Body of pancreas (tissue), 4 donors: ENCODE measurements at places on chromosomes 1 and 21.

DNA sequence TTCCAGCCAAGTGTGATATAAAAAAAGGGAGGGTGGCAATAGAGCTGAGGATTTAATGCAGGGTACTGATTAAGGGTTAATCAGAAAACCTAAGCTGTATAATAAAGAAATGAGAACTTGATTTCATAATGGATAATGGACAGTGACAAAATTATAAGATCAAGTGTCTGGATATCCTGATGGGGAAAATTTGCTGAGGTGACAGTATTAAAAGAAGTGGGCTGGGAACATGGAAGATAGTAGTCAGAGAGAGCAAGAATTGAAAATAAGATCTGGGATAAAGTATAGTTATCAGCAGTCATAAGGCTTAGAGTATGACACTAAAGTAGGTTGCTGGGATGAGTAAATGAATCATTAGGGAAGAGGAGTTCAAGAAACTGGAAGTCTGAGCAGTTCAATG lies 627.3 kb upstream of the RGS18 start:
- no peak for DNase-seq

- no peak for DNase-seq
Observed at GRCh38 chr1:91124989-91125417, 103.2 kb upstream of the ZNF644 start.

DNA sequence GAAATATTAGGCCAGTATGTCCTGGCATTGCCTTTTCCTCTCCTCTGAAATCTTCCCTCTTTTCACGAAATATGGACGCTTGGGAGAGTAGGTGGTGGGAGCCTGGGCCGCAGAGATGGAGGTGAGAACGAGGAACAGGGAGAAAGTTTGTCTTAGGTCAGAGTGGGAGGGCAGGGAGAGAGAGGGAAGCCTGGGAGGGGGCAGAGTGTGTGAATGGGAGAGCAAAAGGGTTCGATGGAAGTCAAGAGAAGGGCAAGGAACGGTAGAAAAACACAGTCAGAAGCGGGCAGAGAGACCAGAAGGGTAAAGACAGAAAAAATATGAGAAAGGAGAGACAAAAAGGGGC lies 1.2 kb downstream of the TRABD2B start:
- DNase-seq = no peak

- DNase-seq = no peak
Observed at GRCh38 chr1:165153182-165153581, 203.3 kb downstream of the LMX1A start.

DNA sequence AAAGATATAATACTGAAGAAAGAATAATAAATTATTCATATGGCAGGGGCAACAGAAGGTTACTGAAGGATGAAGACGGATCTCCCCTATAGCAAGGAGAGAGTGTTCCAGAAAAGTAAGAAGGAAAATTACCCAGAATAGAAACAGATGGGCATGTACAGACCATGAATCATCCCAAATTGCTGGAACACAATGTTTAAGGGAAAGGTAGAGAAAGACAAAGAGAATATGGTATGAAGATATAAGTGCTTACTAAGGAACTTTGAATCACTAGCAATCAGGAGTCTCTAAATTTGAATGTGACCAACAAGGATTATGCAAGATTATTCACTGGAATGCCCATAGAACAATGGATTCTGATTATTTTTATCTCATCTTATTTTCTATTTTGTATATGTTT lies 375.4 kb downstream of the COL11A1 start:
- no peak for DNase-seq

GRCh38 chr1:6466023-6466422 lies at the start of gene TNFRSF25:
TSS of gene TNFRSF25 (minus strand) at chr1:6466173. CDS start at chr1:6466107, 66 bp downstream.
- DNase-seq = no peak

GRCh38 chr1:109931189-109931731 lies 20.6 kb downstream of the CSF1 start:
- peak; percentile 86 for DNase-seq

GRCh38 chr21:26852423-26852822 lies 7.2 kb upstream of the ADAMTS1 start:
- DNase-seq = no peak

DNA sequence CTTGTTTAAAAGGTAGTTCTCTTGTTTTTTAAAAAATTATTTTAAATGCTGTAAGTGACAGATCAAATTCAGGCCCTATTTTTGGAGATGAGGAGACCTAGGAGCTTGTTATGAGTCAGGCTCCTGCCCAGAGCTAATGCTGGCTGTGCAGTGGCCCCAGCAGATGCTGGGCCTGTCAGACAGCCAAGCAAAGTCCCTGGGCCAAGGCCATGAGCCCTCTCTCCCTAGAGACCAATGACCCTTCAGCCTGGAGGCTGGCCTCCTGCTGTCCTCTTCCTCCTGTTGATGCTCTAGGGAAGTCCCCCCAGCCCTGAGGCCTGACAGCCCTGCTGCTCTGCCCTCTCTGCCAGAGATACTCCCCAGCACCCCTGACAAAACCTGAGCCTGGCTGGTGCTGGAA lies 128.1 kb upstream of the CTTNBP2NL start:
- DNase-seq = peak; percentile 15

DNA sequence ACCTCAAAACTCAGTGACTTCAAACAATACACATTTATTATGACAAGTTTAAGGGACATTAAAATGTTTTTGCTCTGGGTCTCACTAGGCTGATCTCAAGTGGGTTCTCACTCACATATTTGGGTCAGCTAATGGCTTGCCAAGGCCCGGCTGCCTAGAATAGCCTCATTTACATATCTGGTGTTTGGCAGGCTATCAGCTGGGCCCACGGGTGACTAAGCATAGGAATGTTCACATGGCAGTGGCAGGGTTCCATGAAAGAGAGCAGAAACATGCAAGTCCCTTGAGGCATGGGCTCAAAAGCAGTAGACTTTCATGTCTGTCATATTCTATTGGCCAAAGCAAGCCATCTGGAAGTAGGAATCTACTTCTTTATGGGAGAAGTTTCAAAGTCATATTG lies 492.6 kb downstream of the KCNT2 start:
- peak; percentile 48 for DNase-seq

DNA sequence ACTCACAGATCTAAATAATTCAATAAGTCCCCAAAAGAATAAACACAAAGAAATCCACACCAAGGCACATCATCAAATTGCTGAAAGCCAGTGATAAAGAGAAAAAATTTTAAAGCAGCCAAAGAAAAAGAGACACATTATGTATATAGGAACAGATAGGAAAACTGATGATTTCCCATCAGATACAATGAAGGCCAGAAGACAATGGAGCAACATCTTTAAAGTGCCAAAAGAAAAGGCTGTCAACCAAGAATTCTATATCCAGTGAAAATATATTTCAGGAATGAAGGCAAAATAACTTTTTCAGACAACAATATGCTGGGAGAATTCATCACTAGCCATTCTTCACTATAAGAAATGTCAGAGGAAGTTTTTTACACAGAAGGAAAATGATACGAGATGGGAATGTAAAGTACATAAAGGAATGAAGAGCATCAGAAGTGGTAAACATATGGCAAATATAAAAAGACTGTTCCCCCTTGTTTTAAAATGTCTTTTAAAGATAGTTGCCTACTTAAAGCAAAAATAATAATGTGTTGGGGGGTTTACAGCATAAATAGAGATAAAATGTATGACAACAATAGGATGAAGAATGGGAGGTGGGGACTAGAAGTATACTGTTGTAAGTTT lies 9.4 kb upstream of the MYOG start:
- no peak for DNase-seq

DNA sequence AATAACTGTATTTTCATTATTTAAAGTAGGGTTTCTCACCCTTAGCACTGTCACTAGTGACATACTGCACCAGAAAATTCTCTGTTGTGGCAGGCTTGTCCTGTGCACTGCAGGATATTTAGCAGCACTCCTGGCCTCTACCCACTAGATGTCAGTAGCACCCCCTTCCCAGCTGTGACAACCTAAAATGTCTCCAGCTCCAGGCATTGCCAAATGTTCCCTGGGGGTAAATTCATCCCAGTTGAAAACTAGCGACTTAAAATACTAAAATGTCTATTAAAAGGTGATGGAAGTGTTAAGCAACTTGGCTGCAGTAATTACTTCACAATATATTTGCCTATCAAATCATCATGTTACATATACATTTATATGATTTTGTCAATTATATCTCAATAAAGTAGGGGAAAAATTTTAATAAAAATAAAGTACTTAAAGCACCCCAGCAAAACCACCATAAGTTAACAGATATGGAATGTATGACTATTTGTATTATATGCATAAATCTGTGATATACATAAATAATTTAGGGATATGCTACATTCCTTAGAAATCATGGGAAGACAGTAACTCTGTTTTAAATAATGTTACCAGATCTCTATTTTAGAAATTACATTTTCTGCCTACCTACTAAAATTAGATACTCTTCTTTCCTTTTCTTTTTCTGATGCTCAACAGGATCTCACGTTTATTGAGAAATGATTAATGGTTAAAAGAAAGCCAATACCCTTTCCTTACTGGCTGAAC lies 74.6 kb downstream of the ARID4B start:
- peak; percentile 76 for DNase-seq

DNA sequence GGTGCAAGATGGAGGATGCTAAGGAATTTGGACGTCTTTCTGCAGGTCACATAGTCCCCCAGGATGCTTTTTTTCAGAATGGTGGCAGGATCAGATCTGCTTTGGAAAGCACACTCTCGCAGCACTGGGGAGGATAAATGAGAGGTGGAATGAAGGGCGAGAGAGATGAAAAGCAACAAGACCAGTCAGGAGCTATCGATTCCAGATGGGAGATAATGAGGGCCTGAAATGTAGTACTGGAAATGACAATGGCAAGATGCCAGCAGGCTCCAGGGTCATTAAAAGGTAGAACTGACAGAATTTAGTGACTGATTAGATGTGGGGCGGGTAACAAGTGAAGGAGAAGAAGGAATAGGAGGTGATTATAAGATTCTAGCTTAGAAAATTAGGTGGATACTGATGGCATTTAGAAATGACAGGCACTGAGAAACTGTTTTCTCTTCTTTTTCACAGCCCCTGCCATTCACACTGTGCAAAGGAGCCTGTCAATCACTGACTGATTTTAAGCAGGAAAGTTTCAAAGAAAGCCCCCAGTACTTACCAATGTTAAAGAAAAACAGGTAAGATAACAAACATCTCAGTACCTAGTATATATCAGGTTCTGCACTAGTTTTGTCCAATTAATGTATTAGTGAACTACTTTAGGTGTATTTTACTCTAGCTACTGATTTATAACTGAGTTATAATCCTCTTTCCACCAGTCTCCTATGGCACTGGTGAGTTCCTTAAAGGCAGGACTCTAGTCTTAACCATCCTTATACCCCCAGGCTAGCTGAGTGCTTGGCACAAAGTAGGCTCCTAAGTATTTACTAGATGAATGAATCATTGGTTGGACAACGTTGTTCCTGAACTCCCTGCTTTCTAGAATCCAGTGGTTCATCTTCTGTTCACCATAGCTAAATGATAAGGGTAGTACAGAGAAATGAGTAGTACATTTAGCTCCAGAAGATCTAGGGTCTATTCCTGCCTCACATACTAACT lies 9.2 kb downstream of the PIGM start:
- DNase-seq = no peak

GRCh38 chr1:191831572-191831971 lies 326.7 kb upstream of the RGS18 start:
- no peak for DNase-seq

GRCh38 chr21:15255261-15255660 lies 190.5 kb upstream of the NRIP1 start:
- DNase-seq = no peak

GRCh38 chr1:203291201-203292096 lies 13.9 kb upstream of the BTG2 start:
- DNase-seq = no peak

- DNase-seq = no peak
Observed at GRCh38 chr21:14303731-14304488, 79.0 kb downstream of the HSPA13 start.

GRCh38 chr1:16122350-16122881 lies 33.5 kb downstream of the EPHA2 start:
- no peak for DNase-seq

DNA sequence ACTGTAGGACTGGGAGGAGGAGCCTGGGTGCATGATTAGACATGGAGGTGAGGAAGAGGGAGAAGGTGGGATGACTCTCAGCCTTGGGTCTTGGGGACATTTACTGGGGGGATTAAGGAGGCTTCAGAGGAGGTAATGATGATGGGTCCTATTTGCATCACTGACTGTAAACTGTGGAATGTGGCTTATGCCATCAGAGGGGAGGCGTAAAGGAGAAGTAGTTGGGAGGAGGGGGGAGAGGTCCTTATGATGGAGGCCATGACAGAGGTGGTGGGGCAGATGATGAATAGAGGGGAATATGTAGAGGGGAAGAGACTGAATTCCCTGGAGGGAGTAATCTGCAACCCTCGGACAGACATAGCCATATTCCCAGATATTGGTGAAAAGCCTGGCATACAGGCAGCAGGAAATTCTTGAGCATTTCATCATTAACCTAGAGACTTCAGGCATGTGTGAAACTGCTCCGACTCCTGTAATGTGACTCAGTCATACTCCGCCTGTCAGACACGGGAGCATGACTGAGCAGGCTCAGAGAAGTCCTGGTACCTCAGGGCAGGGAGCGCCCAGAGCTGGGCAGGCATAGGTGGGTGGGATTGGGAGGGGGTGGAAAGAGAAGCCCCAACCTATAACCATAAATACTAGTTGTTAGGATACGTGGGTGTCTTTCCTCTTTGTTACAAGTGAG lies 8.0 kb upstream of the LCE5A start:
- no peak for DNase-seq

DNA sequence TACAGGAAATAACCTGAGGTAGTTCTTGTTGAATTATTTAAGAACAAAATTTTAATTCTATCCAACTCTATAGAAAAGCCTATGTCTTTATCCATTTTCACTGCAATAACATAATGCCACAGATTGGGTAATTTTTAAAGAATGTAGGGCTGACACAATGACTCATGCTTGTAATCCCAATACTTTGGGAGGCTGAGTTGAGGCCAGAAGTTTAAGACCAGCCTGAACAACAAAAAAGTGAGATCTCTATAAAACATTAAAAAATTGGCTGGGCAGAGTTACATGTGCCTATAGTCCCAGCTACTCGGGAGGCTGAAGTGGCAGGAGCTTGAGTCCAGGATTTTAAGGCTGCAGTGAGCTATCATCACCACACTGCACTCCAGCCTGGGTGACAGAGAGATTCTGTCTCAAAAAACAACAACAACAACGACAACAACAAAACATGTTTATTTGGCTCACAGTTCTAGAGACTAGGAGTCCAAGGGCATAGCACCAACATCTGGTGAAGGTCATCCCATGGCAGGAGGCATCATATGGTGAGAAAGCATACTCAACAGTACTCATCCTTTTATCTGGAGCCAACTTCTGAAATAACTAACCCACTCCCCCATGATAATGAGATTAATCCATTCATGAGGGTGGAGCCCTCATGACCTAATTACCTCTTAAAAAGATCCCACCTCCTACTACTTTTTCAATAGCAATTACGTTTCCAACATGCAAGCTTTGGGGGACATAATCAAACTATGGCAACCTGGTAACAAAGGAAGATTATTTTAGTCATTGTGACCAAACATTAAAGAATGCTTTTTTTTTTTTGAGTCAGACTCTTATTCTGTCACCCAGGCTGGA lies 59.6 kb downstream of the ABL2 start:
- no peak for DNase-seq

GRCh38 chr1:42938645-42939615 lies 19.7 kb downstream of the SLC2A1 start:
- DNase-seq = peak; percentile 77

GRCh38 chr1:158818560-158818959 lies 12.6 kb upstream of the MNDA start:
- DNase-seq = no peak

GRCh38 chr1:40872276-40872675 lies 10.1 kb upstream of the CITED4 start:
- DNase-seq = no peak

GRCh38 chr1:11649624-11650330 lies 4.5 kb downstream of the FBXO2 start:
- DNase-seq = peak; percentile 28
